Right kidney (tissue), 9 donors: ENCODE measurements at places on chromosomes 1 and 21.

- DNase-seq = no peak
Observed at GRCh38 chr1:95770581-95770980, 536.6 kb downstream of the RWDD3 start.

GRCh38 chr1:234724516-234725176 is 114.7 kb upstream of the IRF2BP2 start:
- DNase-seq = peak; percentile 92

DNA sequence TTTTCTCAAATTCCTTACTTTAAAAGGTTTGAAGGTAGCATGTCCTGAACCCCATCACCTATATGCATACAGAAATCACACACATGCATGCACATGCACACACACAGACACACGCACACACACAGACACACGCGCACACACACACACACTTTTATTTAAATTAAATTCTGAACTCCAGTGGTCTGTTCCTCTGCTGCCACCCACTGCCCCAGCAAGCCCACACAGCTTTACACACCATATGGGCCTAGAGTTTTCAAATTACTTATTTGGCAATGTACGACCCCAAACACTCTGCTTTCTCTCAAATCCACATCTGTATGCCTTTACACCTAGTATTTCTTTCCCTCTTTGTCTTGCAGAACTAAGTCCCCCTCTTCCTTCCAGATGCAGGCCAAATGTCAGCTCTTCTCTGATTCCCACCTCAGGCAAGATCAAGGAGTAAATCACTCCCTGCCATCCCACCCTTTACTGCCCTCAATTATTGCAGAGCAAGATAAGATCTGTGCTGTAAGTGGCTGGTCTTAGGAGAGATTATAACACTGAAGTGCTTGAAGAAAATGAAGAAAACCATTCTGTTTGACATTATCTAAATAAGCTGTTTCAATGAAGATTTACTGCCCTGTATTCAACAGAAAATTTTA is 429.9 kb upstream of the CXADR start:
- DNase-seq = no peak

DNA sequence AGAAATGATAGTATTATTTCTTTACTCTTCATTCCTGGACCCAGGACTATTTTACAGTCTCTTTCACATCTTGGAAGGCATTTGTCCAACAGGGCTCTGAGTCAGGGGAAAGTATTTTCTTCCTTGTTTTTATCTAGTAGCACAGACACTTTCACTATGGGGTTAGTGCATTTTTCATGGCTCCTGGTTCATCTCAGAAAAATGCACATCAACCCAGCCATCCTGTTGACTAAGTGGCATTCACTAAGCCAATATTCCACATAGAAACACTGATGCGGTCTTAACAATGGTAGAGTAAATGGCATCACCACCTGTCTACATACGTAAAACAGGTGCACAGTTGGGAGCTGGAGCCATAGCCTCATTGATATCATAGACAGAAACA is 87.4 kb upstream of the C1orf21 start:
- DNase-seq = no peak

- no peak for DNase-seq
Observed at GRCh38 chr1:8578132-8578877, 239.1 kb downstream of the RERE start.

GRCh38 chr1:14259191-14259757 is 339.2 kb upstream of the KAZN start:
- no peak for DNase-seq

- no peak for DNase-seq
Observed at GRCh38 chr1:117590273-117590925, 15.4 kb upstream of the TENT5C start.

GRCh38 chr1:75614399-75614756 is 3.5 kb upstream of the SLC44A5 start:
- DNase-seq = no peak

- DNase-seq = no peak
Observed at GRCh38 chr1:170617591-170618330, 46.2 kb upstream of the PRRX1 start.

GRCh38 chr1:221756830-221757551 is 15.1 kb upstream of the DUSP10 start:
- no peak for DNase-seq

DNA sequence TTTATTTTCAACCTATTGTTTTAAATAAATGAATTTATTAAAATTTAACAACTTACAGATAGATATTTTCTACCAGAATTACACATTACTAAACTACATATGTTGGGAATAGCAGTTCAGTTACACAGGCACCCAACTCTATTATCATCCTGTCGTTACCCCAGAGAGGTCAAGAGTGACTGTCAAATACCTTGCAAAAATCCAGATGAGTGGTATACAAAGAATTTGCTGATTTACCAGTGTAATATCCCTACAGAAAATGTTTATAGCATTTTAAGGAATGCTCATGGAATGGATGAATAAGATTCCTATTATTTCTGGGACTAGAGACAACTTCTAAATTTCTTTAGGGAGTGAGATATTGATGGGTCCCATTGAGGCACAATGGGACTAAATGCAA is 300.7 kb upstream of the RGS18 start:
- DNase-seq = no peak
